Activated naive CD4-positive, alpha-beta T cell (primary cell): ENCODE measurements at places on chromosomes 12 and 14.

DNA sequence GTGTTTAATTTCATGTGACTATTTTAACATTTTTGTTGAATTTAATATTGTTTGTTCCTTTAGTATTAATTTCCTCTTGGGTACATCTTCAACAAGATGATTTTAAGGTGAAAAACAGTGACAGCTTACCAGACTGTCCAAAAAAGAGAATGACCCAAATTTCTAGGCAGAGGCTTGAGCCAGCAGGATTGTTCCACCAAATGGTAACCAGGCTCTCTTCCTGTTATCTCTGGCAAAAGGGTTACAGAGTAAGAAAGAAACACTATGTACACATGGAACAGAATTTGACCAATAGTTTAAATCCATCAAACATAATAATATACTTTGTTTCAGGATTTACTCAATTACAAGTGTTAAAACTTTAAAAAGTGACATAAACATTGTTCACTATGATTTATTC lies 39.0 kb downstream of the YAF2 start:
- DNase-seq, result no peak

GRCh38 chr12:92762773-92763172 lies 60.0 kb downstream of the PLEKHG7 start:
- DNase-seq, result no peak

- no peak for DNase-seq
These were observed 1.5 kb downstream of the AQP6 start for GRCh38 chr12:49974231-49974675.

- DNase-seq, result no peak
These were observed 163.4 kb downstream of the AKAP6 start for GRCh38 chr14:32492457-32492856.

DNA sequence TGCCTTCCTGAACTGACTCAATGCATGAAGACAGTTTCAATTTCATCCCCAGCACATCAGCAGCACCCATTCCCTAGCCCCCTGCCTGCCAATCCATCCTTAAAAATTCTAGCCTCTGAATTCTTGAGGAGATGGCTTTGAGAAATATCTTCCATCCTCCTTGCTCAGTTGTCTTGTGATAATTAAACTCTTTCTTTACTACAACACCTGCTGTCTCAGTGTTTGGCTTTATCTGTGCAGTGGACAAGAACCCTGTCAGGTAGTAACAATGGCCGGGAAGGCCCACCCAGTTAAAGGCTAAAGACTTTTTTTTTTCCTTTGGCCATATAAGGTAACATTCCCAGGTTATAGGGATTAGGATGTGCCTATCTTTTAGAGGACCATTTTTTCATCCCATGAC lies 114.4 kb upstream of the NAP1L1 start:
- DNase-seq, result no peak

GRCh38 chr12:91058786-91059185 lies 962 bp upstream of the KERA start:
- DNase-seq, result no peak

- DNase-seq, result no peak
These were observed 71.7 kb downstream of the IGF1 start for GRCh38 chr12:102408487-102409297.

DNA sequence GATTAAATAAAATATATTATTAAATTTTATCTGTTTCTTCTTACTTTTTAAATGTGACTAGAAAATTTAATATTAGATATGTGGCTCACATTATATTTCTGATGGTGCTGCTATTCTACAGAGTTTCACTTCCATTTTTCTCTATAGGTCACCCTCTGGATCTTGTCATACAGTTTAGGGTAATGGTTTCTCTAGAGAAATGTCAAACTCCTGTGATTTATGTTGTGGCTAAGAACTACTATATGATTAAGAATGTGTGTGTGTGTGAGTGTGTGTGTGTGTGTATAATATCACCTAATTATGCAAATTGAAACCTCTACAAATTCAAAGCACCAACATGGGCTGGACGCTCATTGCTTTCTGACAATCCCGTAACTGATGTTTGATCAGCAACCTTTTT lies 325.9 kb downstream of the ADAMTS20 start:
- no peak for DNase-seq

- no peak for DNase-seq
These were observed 163.8 kb downstream of the RPL10L start for GRCh38 chr14:46487582-46488350.

GRCh38 chr12:89421092-89421835 lies 69.0 kb upstream of the DUSP6 start:
- DNase-seq, result no peak

DNA sequence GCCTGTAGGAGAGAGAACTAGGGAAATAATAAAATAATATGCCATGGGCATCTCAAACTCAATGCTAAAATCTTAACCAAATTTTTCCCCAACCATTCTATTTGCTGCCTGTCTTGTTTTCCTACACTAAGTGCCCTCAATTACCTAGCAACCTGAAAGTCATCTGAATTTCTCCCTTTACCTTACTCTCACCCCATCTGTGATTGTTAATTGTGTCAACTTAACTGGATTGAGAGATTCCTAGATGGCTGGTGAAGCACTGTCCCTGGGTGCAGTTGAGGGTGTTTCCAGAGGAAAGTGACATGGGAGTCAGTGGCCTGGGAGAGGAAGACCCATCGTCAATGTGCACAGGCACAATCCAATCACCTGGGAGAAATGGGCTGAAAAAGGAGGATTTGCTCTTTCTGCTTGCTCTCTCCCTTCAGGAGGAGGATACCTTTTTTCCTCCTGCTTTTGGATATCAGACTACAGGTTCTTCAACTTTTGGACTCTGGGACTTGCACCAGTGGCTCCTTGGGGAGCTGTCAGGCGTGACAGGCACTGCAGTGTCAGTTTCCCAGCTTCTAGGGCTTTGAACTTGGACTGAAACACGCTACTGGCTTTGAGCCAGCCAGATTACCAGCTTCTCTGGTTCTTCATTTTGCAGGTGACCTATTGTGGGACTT lies 100.1 kb downstream of the PPP1R12A start:
- DNase-seq, result no peak

GRCh38 chr12:41250748-41251147 lies 62.6 kb downstream of the PDZRN4 start:
- no peak for DNase-seq

DNA sequence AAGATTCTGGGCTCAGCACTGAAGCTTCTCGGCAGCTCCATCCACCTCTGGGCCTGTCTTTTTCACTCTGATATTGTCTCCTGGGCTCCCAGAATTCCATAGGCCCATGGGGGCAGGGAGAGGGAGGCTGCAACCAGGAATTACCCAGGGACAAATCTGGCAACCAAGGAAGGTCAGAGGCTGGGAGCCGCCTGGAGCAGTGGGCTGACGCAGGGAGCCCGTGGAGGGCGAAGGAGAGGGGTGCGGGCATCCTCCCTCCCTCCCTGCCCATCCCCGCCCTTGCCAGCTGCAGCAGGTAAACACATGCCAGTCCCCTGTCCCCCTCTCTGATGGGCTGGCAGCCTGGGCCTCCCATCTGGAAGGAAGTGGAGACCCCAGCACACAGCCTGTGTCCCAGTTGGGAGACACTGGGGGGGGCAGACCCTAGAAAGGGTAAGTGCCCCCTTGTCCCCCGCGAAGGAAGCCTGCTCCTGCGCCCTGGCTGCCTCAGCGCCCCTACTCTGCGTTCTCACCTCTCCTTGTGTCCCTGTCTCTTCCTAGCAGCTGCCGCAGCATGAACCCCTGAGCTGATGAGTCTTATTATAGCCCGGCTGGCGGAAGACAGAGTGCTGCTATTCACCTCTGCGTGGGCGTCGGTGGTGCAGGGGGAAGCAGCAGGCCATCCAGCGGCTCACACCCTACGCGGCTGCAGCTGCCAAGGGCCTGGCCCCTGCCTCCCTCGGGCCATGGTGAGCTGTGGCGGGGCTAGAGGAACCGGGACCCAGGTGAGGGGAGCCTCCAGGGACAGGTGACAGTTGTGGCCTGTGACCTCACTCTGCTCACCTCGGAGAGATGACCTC lies 6.7 kb downstream of the LRTM2 start:
- no peak for DNase-seq

DNA sequence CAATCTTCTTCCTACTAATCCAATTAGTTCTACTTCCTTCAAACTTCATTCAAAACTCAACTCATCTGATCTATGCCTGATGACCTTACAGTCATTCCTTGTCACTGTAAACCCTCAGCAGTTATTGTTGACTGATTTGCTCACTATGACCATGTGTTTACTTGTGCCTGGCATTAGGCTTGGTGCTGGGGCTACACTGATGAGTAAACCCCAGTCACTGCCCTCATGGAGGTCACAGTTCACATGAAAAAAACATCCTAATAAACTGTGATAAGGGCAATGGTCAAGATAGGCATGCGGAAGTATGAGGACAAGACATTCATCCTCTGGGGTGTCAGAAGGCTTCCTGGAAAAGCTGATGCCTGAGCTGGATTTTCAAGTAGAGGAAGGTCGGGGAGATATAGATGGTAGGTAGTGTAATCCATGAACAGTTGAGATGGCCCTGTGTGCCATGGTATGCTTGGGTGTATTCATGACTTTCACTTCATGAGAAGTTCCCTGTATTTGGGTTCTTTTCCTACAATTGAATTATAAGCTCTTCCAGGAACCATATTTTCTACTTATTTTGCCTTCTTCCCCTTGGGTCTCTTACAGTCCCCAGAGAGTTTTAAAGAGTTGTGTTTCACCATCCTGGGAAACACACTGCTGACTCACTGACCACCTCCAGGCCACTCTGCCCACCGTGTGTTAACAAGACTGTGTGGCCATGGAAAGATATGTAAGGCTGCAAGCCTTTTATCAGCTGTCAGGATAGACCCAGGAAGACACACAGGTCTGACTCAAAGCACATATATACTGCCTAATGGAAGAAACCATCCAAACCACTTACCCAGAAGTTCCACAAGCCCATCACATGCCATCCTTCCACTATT lies 38.7 kb upstream of the DUSP6 start:
- DNase-seq, result no peak

- no peak for DNase-seq
These were observed 69.6 kb upstream of the SLCO1C1 start for GRCh38 chr12:20625531-20625930.

DNA sequence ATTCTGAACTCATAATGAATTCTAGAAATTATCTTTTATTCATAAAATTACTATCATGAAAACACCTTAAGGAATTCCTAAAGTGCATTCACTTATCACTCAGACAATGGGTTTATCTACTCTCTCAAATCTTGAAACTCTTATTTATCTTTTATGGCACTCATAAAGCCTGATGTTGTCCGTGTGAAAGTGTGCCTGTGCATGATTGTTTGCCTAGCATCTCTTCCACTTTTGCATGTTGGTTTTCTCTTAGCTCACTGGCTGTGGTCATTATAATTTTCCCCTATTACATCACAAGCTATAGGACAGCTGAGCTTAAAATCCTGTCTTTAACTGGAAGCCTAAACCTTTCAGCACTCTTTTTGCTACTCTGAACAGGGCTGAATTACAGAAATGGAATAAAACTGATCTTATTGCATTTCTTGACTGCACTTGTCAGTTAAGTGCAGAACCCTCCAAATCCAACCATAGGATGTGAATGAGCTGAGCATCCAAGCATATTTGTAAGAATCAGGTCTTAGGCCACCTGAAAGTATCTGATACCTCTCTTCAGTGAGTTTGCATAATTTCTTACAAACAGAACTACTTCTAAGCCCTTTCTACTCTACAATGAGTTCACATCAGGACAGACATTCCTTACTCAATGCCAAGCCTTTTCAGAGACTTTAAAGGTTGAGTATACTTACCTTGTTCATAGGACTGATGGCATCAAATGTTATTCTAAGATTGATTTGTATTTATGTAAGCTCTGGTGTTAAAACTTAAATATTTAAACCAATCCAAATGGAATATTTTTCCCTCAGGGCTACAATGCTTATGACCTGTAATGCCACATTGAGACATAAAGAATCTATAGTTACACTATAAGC lies 221.2 kb upstream of the KITLG start:
- DNase-seq, result no peak

DNA sequence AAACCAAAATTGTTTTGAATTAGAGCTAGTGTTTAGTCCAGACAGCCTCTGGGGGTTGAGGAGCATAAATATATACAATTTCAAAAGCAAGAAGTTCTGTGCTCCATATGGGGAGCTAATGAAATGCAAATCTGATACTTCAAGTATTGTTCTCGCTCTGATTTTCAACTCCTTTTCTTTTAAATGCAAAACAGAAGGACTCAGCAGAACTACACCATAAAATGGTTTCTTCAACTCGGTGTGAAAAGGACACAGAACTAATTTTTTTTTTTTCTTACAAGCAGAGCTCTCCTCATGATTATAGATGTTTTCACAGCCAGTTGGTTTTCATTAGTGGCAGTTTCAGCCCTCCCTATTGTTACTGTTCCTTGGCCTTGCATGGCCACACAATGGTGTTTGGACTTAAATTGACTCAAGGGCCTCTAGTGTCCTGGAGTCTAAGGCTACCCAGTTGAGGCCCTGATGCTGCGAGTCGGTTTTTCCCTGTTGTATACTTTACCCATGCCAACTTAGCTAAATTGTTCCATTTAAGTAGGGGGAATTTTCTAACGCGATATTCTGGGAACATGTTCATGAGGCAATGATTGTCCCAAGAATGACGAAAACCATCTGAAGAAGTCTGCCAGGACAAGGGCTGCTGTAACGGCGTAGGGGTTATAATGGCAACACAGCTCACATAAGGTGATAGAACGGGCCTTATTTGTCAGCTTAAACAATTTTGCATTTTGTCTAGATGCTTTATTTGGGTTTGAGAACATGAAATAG lies 120.3 kb downstream of the GPR135 start:
- DNase-seq, result no peak

DNA sequence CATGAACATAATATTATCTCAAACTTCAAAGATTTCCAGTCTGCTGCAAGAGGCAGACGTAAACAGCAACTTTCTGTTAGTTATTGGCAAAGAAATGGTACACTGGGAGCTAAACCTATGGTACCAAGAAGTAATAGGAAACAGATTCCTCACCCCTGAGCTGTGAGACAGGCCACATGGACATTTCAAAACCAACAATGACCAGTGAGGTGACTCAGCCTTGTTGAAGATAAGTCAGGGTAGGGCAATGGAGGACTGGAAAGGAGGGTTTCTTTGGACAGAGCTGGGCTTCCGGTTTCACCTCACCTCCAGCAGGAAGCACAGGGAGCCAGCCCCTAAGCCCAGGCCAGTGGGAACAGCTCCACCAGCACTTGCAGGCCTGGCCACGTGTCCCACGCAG lies 1320.5 kb downstream of the AACS start:
- DNase-seq, result no peak

DNA sequence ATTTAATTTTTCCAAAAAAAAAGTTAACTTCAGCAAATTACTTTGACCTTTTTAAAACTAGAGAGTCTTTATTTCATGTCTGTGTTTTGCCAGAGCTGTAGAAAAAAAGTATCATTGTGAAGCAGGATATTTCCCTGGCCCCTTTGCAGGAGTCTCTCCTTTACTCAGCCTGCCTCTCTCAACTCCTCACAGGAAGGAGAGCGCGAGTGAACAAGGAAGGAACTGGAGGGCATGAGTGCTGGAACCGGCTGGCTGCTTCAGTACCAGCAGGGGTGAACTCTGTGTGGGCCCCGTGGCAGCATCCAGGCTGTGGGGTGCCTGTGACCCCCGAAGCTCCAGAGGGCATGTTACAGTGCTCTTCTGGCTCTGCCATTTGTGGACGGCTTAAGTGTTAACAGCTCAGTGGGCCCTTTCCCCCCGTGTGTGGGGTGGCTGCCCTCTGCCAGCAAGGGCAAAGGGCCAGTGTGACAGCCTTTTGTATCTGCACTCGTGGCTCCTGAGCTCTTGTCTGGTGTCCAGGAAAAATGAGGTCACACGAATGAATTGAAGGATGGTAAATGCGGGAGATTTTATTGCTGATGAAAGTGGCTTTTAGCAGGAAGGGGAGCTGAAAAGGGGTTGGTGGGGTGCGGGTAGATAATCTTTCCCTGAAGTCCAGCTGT lies 76.6 kb upstream of the KCNH3 start:
- DNase-seq, result no peak

- DNase-seq, result no peak
These were observed 13.2 kb downstream of the KRT76 start for GRCh38 chr12:52763991-52764390.
